Breast epithelium (tissue), 4 donors: ENCODE measurements at places on chromosomes 3 and 15. TPM values are rescaled to one million over a fixed set of nuclear protein-coding genes. Genes with fewer than 3 reads are reported as not detected.

FEZF2 gene
- not detected for total RNA-seq

C3orf49 gene
- total RNA-seq: not detected

LINS1 gene
- total RNA-seq: 31.5 TPM

RPL35A gene
- 650 TPM for total RNA-seq

STRA6 gene
- 0.98 TPM for total RNA-seq

ABHD5 gene
- total RNA-seq: 99.9 TPM

PDCD7 gene
- 21.6 TPM for total RNA-seq

SPATA12 gene
- not detected for total RNA-seq

TM6SF1 gene
- total RNA-seq: 6.4 TPM

C3orf80 gene
- not detected for total RNA-seq

MYZAP gene
- total RNA-seq: 23.0 TPM

AP3B2 gene
- 4.6 TPM for total RNA-seq

FETUB gene
- total RNA-seq: not detected

SLC2A2 gene
- total RNA-seq: not detected

FANCD2OS gene
- not detected for total RNA-seq

SPSB4 gene
- not detected for total RNA-seq

EPHA3 gene
- 1.0 TPM for total RNA-seq

PRKAR2A gene
- 33.0 TPM for total RNA-seq

INKA1 gene
- 4.5 TPM for total RNA-seq

USF3 gene
- total RNA-seq: 28.5 TPM

RBP2 gene
- 1.3 TPM for total RNA-seq

SLC9A9 gene
- 6.2 TPM for total RNA-seq

PLSCR2 gene
- not detected for total RNA-seq

EFCAB12 gene
- total RNA-seq: 0.32 TPM

DNAH12 gene
- 0.32 TPM for total RNA-seq

SOX2 gene
- not detected for total RNA-seq

IMPDH2 gene
- 216 TPM for total RNA-seq

CLEC3B gene
- total RNA-seq: 55.7 TPM

GALNT15 gene
- total RNA-seq: 215 TPM

NOX5 gene
- 2.6 TPM for total RNA-seq

PAK6 gene
- 0.80 TPM for total RNA-seq

CMTM7 gene
- total RNA-seq: 16.8 TPM

GOLGA6L4 gene
- 3.8 TPM for total RNA-seq

PIF1 gene
- total RNA-seq: 1.3 TPM

SCN5A gene
- total RNA-seq: 0.33 TPM

NMNAT3 gene
- total RNA-seq: 17.3 TPM

SLC28A2 gene
- total RNA-seq: not detected

CRABP1 gene
- 11.5 TPM for total RNA-seq

GOLGA8K gene
- 0.66 TPM for total RNA-seq

ZNF80 gene
- not detected for total RNA-seq

CCK gene
- not detected for total RNA-seq

KLHDC8B gene
- total RNA-seq: 106 TPM

LXN gene
- 12.0 TPM for total RNA-seq

SAMMSON gene
- 0.98 TPM for total RNA-seq

IL5RA gene
- total RNA-seq: not detected
